ENCODE measurements at places on chromosomes 1 and 21.

GRCh38 chr1:33820804-33821203 is 43.1 kb upstream of the HMGB4 start:
- no peak for DNase-seq

- no peak for DNase-seq
Measured at GRCh38 chr1:68485431-68486022, 11.4 kb downstream of the DEPDC1 start.

- DNase-seq, result no peak
Measured at GRCh38 chr1:108843390-108844137, 13.3 kb downstream of the AKNAD1 start.

- no peak for DNase-seq
Measured at GRCh38 chr1:244352156-244352830, 99.4 kb downstream of the ADSS2 start.

DNA sequence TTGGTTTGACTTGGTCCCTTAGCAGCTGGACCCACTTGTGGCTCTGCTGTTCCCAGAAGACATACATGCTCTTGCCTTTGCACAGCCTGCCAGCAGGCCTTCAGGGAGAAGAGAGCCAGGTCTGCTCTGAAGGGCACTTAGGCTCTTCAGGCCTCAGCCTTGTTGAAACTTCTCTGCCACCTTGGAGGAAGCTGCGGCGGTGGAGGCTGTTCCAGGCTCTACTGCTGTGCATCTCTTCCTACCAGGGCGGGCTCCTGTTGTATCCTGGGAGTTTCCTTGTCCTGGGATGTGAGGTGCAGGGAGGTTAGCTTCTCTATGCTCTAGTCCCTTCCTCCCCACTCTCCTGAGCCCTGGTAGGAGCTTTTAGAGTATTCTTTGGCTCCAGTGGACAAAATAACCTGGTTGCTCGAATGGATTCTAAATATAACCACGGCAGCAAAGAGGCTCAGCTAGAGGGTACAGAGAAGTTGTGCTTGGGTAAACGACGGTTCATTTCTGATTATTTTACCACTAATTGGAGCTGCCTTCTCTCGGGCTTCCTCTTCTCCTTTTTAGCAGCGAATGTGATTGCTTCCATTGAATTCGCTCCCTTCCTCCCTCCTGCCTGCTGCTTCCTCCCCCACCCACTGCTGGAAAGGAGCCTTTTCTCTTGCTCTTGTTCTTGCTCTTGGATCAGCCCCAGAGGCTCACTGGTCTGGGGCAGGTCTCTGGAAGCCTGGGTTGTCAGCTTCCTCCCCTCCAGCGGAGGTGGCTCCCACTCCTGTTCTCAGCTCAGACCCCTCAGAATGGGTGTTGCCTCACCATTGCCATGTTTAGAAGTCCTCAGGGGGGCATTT is 126.6 kb upstream of the CACNA1E start:
- DNase-seq, result no peak

GRCh38 chr1:1439546-1440261 is 4.2 kb downstream of the VWA1 start:
- no peak for DNase-seq

DNA sequence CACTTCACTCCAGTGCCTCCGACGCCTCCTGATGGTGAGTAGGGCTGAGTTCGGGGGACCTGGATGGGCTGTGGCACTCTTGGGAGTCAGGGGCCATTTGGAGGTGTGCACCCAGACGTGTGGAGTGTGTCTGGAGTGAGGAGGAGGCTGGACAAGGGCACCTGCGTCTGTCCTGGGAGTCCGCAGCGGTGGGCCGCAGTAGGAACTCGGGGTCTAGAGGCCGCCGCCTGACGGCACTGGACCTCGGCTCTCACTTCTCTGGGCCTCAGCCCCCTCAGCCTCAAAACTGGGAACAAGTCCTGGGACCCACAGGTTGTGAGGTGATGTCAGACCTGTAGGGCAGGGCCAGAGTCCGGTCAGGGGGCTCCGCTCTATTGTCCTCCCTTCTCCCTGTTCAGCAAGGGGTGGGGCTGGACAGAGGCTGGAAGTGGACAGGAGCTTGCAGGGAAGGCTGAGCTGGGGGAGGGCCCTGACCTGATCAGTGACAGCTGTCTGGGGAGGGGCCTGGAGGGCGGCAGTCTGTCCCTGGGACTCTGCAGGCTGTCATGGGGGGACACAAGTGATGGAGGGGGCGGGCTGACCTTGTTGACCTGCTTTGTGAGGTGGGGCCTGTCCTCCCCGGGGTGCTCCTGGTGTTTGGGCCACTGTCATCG is 15.5 kb downstream of the AGRN start:
- no peak for DNase-seq

GRCh38 chr1:61344696-61345095 is 262.3 kb downstream of the NFIA start:
- DNase-seq, result no peak

DNA sequence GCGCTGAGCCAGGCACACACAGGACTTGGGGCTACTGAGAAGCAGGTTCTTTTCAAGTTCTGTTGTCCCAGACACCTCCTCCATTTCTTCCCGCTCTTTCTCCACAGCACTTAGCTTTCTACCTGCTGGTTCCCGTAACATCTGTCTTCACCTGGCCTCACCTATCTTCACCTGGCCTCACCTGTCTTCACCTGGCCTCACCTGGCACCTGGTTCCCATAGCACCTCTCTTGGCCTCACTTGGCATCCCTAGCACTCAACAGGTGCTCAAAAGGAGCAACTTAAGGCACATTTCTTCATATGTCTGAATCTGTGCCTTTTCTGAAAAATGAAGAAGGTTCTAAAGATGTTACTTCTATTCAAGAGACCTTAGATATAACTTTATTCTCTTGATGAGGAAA is 10.4 kb downstream of the KCNK1 start:
- no peak for DNase-seq

DNA sequence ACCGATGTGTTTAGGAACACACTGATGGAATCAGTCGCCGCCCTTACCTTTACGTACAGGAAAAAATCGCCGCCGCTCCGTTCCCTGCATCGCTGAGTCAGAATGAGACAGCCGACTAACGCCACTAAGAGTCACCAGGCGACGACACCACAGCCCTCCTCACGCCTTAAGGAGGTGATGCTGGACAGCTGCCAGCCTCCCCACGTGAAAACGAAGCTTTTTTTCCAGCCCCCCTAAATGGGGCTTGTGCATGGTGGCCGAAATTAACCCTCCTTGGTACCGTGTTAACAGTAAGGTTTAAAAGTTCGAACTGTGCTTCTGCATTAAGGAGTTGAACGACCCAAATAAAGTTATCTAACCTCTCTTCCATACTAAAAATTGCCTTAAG is 511 bp downstream of the DNTTIP2 start:
- DNase-seq, result peak; percentile 61

DNA sequence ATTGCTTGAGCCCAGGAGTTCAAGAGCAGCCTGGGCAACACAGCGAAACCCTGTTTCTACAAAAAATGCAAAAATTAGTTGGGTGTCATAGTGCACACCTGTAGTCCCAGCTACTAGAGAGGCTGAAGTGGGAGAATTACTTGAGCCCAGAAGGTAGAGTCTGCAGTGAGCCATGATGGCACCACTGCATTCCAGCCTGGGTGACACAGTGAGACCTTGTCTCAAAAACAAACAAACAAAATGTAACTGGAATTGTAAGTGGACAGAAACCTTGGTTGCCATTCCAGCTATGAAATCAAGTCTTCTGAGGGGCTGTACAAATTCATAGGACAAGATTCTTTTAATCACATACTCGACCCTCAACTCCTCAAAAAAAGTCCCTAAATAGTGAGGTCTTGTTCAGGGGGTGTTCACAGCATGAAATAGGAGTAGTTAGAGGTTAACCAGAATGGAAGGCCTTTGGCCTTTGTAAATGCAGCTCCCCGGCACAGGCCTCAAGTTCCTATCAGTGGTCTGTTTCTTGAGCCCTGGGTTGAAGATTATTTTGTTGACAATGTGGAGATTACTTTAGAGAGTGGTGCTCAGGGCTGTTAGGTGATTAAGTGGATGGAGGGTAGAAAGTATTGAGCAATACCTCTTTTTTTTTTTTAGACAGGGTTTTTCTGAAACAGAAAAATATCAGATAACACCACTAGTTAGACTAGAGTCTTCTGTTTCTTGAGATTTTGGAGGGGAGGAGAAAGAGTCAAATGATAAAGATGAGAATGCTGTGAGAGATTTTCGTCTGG is 138.7 kb upstream of the ZNF648 start:
- no peak for DNase-seq

DNA sequence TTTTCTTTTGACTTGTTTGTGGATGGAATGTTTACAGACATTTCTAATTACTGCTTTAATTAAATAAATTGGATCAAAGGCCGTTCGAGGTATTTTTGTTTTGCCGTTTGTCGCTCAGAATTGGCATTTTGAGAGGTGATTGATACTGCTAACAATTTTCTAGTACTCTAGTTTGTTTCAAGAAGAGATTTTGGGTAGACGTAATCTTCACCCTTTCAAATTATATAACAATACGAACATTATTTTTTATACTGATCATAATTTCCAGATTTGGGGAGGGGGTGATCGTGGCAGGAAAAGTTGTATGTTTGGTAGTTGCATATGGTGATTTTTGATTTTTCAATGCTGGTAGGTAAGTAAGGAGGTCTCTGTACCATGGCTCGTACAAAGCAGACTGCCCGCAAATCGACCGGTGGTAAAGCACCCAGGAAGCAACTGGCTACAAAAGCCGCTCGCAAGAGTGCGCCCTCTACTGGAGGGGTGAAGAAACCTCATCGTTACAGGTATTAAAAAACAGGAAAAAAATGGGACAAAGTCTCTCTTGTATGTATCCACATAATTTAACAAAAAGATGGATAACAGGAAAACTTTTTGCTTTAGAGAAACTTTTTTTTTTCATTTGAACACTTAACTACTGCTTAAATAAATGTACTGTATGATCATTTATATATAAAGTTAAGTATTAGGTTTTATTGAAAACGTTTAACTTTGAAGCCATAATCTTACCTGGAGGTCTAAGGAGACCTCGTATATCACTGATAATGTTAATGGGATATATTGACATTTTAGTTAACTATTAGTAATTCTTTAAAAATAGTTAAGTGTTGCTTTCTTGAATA is 1.7 kb downstream of the H3-3A start:
- DNase-seq, result no peak

- no peak for DNase-seq
Measured at GRCh38 chr1:178277793-178278530, 184.1 kb downstream of the RASAL2 start.

GRCh38 chr1:43038232-43038935 is 79.7 kb upstream of the SLC2A1 start:
- no peak for DNase-seq

- DNase-seq, result no peak
Measured at GRCh38 chr1:209134001-209134400, 449.5 kb upstream of the CAMK1G start.

DNA sequence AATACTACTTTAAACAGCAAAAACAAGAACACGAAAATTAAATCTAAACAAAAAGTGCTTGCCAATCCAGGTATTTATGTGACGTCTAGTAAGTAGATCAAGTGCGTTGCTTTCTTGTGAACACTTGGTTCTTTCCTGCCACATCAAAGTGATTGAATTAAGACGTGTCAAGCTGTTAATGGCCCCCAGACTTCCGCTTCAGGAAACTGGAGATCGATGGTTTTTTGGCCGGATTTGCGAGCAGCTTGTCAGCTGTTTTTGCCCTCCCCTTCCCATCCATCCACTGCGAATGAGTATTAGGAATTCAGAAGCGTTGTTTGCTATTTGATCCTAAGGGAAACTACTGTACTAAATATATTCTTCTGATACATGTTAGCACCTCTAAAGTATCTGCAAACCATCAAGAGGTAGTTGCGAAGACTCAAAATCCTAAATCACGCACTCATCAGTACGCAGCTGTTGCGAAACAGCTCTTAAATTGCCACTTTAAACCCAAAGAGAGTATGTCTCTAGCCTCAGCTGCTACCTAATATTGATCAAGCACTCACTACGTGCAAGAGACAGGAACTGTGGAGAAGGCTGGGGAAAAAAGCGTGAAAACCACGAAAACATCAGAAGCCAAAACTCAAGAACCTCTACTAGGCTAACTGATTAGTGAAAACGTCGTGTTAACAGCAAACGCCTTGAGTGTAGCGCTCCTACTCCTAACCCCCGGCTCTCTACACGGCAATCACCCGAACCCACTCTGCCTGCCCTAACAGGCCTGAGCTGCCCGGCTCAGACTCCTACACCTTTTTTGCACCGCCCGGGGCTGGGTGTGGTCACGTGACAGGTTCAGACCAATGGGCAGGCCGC is 473 bp upstream of the BRDT start:
- DNase-seq, result no peak

- DNase-seq, result no peak
Measured at GRCh38 chr1:68280286-68280685, 48.0 kb upstream of the WLS start.

DNA sequence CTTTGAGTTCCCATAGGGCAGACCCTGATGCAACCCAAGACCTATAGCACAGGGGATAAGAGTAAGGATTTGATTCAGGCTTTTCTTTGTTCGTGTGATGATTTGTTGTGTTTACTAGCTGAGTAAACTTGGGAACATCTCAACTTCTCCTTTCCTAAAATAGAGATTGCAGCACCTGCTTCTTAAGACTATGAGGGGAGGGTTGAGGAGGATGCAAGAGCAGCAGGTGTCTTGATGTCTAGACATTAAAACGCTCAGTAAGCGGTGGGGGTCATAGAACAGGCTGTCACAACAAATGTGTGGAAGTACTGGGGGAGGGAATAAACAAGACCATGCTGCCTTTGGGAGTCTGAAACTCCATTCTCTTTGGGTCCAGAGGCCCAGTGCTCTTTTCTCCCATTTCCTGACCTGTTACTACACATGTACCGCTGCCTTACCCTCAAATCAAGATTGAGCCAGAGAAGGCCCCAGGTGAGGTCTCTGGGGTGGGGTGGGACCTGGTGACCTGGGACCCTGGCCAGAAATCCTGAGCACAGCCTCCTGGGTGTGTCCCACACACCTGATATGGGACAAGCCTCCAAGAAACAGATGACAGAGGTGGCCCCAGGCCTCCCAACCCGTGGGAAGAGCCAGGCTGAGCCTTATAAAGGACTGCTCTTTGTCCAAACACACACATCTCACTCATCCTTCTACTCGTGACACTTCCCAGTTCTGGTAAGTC is at the start of gene S100A7A:
Gene S100A7A, plus strand, starts transcription at position 671 of the 721 bp plus-strand sequence. CDS start 1,563 bp downstream, outside the sequence.
- DNase-seq, result no peak

DNA sequence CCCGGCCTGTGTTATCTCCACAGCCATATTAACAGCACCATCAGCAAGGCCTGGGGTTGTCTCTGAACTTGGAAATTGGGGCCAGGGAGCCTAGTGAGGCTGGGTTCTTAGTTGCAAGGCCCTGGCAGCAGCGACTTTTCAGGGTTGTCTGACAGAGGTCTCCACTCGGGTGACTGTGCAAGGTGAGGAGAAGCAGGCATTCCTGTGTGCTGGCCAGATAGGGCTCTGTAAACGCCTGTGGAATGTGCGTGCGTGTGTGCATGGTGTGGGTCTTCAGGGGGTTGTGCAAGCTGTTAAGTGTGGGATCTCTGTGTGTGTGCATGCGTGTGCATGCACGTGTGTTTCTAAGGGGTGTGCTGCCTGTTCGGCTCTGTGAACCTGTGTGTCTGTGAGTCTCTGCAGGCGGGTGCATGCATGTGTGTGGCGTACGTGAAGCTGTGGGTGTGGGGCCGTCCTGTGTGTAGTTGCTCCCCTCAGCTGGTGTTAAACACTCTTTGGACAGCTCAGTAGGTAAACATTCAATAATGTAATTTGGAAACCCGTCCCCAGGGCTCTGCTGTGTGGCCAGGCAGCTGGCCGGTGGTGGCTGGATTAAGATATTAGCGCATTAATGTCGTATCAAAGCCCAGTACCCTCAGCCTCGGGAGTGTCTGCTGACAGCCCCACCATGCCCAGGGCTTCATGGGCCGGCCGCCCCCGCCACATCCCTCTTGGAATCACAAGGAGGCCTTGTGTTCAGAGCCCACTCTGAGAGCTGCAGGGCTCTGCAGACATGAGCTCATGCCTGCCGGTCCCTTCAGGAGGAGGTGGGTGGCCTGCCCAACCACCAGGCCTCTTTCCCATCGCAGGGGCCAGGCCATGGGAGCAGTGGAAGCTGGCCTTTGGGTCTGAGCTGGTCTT is 189.9 kb downstream of the FOXD2 start:
- no peak for DNase-seq
